ENCODE measurements at places on chromosomes 12 and 14.

DNA sequence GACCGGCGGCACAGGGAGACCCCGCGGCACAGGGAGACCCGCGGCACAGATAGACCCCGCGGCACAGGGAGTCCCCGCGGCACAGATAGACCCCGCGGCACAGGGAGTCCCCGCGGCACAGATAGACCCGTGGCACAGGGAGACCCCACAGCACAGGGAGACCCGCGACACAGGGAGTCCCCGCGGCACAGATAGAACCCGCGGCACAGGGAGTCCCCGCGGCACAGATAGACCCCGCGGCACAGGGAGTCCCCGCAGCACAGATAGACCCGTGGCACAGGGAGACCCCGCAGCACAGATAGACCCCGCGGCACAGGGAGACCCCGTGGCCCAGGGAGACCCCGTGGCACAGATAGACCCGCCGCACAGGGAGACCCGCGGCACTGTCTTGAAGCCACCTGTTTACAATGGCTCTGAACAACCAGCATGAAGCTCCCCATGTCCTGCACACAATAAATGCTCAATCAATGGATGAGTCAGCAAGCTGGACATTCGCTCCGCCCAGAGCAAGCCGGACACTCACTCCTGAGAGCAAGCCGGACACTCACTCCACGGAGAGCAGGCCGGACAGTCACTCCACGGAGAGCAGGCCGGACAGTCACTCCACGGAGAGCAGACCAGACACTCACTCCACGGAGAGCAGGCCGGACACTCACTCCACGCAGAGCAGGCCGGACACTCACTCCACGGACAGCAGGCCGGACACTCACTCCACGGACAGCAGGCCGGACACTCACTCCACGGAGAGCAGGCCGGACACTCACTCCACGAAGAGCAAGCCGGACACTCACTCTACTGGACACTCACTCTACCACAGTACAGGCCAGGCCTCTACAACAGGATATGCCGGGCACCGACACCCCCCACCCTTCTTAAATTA, 121.9 kb downstream of the RFLNA start:
- DNase-seq, result no peak

DNA sequence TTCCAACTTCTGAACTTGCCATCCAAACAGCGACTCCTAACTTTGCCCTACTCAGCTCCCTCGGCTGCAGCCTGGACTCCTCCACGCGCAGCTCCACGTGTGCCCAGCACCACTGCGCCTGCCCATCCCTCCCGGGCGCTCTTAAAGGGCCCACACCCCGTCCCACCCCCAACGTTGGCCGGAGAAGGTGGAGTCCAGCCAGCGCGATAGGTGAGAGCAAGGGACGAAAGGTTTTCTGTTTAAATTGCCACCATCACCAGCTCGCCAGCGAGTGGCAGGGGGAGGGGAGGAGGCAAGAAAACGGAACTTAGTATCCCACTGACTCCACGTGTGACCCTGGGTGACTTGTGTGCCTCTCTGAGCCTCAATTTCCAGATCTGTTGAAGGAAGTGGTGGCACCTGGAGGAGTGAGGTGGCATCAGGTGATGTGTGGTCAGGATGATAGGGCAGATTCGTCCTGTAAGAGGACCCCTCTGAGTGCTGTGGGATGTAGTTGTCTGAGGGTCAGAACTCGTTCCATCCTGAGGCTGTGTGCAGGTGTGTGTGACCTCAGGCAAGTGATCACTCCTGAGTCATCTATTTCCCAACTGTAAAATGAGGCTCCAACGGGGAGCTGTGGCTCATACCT, 59.7 kb downstream of the TRPV4 start:
- DNase-seq, result no peak

- DNase-seq, result no peak
Observed at GRCh38 chr12:51448618-51449256, 24.1 kb downstream of the SLC4A8 start.

DNA sequence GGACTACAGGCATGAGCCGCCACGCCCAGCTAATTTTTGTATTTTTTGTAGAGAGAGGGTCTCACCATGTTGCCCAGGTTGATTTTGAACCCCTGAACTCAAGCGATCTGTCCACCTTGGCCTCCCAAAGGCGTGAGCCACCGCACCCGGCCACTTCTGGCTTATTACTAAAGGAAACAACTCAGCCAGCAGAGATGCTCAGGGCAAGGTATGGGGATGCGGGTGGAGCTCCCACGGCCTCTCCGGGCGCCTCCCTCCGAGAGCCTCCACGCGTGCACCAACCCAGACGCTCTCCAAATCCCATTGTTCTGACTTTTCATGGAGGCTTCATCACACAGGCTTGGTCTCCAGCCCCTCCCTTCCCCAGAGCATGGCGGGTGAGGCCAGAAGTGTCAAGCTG, 6.1 kb upstream of the GPR132 start:
- DNase-seq, result no peak

GRCh38 chr12:103933237-103933636, 3.0 kb downstream of the HSP90B1 start:
- DNase-seq, result no peak

- no peak for DNase-seq
Observed at GRCh38 chr12:19039515-19039914, 90.0 kb upstream of the PLEKHA5 start.

GRCh38 chr14:57174466-57174865, 94.2 kb downstream of the EXOC5 start:
- no peak for DNase-seq

DNA sequence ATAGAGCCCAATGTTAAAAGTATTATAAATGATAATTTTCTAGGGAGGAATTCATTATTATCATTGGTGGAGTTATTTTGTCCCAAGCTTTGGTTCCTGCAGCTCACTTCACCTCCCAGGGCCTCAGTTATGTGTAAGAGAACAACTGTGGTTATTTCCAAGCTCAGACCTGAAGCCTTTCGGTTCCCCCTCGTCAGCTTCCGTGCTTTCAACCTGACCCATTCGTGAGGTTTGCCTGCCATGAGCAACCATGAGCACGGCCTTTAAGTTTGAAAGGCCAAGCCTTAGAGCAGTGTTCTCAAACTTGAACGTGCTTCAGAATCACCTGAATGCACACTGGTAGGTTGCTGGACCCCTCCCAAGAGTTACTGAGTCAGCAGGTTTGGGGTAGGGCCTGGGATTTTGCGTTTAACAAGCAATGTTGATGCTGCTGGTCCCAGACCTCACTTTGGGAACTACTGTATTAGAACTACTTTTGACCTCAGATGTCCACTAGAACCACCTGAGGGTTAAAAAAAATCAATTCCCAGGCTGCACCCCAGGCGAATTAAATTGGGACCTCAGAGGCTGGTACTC, 133.0 kb upstream of the PRMT8 start:
- DNase-seq, result no peak

DNA sequence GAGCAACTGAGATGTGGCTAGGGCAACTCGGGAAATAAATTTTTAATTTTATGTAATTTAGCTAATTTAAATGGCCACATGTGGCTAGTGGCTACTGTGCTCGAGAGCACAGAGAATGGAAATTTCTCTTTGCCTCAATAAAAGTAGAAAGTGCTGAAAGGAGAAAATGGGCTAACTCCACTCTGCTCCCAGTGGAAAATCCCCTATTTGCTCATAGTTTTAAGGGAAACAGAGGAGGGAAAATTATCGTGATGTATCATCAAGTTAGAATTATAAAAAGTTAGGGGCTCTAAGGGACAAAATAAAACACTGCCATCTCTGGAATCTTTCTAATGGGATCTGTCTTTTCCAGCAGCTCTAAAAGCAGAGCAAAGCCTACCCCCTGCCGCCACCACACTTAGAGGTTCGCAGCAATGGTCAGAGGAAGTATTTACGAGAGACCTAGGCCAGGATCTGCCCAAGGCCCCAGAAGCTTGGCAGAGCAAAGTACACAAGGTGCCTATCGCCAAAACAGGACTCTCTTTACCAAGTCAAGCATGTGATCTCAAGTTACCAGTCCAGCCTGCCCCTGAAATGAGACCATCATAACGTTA, 220.7 kb downstream of the PPM1H start:
- DNase-seq, result no peak

DNA sequence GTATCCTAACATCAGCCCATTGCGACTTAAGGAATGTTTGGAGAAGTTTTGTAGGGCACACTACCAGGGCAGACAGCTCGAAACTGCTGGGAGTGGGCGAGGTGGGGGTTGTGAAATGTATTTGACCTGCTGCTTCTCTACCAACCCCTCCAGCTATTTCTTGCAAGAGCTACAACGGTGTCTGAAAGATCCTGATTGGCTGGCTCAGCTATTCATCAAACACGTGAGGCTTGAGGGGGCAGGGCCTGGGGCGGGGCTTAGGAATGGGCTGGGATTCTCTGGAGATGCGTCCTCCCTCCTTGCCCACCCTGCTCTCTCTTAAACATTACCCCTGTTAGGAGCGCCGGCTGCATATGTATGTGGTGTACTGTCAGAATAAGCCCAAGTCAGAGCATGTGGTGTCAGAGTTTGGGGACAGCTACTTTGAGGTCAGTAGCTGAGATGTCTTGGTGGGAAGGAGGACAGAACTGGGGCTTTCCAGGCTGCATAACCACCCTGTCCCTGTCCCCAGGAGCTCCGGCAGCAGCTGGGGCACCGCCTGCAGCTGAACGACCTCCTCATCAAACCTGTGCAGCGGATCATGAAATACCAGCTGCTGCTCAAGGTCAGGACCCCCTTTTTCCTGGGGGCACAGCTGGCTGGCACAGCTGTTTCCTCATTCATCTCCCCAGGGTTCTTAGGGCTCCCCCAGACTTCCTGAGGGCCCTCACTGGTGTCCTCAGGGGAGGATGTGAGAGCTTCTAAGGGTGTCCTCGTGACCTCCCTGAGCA, 3.1 kb downstream of the ARHGEF25 start:
- no peak for DNase-seq

GRCh38 chr14:54489731-54490444, 1.1 kb upstream of the GMFB start:
- no peak for DNase-seq

DNA sequence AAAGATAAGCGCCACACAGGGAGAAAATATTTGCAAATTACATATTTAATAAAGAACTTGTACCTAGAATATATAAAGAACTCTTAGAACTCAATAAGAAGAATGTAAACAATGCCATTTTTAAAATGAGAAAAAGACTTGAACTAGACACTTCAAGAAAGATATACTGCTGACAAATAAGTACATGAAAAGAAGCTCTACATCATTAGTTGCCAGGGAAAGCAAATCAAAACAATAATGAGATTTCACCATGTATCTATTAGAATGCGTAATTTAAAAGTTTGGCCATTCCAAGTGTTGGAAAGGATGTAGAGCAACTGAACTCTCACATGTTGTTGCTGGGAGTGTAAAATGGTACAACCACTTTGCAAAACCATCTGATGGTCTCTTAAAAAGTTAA, 6.9 kb upstream of the CLEC4E start:
- no peak for DNase-seq

DNA sequence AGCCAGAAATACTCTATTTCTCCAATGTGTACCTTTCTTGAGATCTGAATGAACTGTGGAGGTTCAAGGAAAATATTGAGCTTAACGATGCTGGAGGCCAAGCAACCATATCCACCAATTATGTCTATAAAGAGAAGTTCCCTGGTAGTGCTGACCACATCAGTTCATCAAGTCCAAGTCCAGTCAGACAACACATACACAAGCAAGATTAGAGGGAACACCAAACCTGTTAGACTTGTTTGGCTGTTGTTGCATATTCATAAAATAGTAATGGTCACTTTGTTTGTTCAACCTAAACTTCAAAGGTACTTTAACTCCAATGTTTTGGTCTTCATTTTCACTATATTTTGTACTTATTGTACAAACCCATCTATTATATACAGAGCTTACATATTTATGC, 81.6 kb downstream of the LMO3 start:
- DNase-seq, result no peak

- no peak for DNase-seq
Observed at GRCh38 chr14:32230695-32231280, 27.7 kb upstream of the RNU6-8 start.

- DNase-seq, result no peak
Observed at GRCh38 chr12:31205054-31205453, 120.9 kb downstream of the SINHCAF start.

DNA sequence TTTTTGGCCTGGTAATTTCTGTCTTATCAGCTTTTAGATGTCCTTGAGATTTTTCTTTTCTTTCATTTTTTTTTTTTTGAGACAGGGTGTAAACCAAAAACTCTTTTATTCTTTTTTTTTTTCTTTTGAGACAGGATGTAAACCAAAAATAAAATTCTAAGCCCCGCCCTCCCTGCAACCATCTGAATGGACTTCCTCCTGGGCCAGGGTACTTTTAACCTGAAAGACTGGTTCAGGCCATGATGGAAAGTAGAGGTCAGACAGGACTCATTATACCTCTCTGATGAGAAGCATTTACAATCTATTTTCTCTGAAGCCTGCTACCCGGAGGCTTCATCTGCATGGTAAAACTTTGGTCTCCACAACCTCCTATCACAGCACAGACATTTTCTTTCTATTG, 33.5 kb upstream of the TCL1B start:
- DNase-seq, result no peak

GRCh38 chr12:52645982-52646381, 6.0 kb downstream of the KRT2 start:
- DNase-seq, result no peak

- DNase-seq, result peak; percentile 12
Observed at GRCh38 chr12:89663577-89664357, 44.9 kb downstream of the ATP2B1 start.

DNA sequence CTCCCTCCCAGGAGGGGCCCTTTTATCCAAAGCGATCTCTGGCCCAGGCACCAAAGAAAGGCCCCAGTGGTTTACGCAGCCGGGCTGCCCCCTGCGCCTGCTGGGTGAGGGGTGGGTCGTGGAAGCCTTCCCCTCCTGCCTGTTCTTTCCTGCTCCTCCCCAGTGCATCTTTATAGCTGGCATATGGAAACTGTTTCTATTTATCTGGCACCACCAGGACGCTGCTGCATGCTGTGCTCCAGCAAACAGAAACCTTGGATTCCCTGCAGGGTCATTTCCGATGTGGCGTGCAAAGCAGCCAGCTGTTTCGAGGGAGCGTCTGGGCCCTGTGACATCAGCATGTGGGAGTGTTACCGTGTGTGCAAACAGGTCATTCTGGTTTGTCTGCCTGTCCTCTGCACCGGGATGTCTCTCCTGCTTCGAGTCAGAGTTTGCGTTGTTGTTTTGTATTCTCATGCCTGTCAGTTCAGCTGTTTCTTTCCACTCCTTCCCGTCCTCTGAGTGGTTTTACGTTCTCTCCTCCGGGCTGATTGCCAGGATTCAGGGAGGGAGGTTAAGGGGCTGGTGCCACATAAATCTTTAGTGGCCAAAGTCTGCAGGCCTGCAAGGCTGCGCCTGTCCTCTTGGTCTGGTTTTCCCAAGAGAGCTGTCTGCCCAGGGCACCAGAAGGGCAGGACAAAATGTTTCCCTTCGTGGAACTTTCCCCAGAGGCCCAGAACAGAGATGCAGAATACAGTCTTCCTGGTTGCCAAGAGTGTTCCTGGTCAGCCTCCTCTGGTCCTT, 24.6 kb downstream of the TPCN1 start:
- no peak for DNase-seq

DNA sequence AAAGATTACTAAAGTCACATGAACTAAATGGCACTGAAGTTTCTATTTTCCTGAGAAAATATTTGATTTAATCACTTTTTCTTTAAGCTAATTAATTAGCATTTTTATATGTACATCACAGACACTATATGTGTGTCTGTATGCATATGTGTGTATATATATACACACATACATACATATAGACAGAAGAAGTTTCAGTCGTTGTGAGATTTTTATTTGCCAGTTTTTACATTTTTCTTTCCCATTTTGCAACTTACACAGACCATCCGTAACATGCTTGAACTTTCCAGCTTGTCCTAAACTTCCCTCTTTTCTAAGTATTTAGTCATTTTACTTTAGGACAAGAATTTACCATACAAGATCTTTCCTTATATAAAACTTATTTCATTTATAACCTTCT, 299.1 kb downstream of the IPO8 start:
- no peak for DNase-seq
